Renal pelvis (tissue), 12 donors: ENCODE measurements at places on chromosomes 12 and 14. TPM values are rescaled to one million over a fixed set of nuclear protein-coding genes. Genes with fewer than 3 reads are reported as not detected.

- DNase-seq = no peak
These were observed 12.1 kb downstream of the SYNE3 start for GRCh38 chr14:95504135-95505029.

COX8C gene
- 0.78 TPM for polyA plus RNA-seq

- DNase-seq = no peak
These were observed 6.4 kb downstream of the TTC6 start for GRCh38 chr14:37601865-37602264.

KCNC2 gene
- polyA plus RNA-seq = 0.96 TPM

KRT77 gene
- not detected for polyA plus RNA-seq
